ENCODE measurements at places on chromosomes 2 and 18. TPM values are rescaled to one million over a fixed set of nuclear protein-coding genes. Genes with fewer than 3 reads are reported as not detected.
A peak's percentile ranks its signal among the peaks of the same experiment; 100 is the strongest.

DNA sequence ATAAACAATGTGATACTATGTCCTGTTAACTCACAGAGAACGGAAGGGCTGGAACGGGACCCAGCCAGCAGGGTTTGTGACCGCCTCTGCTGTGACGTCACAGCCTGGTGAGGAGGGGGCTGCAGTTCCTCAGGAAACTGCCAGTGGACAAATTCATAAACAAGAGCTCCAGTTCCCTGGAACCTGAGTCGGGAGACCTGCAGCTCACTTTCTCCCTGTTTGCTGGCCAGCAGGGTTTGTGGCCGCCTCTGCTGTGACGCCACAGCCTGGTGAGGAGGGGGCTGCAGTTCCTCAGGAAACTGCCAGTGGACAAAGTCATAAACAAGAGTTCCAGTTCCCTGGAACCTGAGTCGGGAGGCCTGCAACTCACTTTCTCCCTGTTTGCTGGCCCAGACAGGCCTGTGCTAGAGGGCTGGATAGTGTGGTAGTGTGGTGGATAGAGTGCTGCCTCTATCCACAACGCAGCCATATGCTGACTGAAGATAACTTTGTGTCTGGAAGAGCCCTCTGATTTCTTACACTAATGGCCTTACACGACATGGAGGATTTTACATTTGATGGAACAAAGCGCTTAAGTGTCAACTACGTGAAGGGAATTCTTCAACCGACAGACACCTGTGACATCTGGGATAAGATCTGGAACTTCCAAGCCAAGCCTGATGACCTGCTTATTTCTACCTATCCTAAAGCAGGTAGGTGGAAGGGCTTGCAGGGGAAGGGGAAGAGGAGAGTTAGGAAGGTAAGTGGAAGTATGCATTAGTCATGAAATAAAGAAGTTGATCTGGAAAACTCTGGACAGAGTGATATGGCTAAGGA lies at the start of gene SULT1C4:
Gene SULT1C4, plus strand, starts transcription at position 140 of the 816 bp plus-strand sequence. Its CDS starts 384 bp downstream, at position 524.
- peak; percentile 83 for DNase-seq

DNA sequence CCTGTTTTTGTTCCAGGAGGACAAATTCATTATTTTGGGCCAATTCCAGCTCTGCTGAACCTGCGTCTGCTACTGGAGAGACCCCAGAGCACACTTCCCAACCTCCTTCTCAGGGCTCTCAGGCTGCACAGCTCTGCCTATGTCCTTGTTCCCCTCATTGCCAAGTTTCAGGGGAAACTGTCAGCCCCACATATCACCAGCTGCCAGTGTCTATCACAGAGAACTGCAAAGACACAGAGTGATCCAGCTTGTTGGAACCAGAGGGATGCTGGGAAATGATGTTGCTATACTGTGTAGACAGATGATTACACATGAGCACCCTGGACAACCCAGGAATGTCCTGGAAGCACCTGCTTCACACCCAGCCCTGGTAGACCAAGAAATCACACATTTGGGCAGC lies 67.4 kb upstream of the TMEM247 start:
- no peak for DNase-seq

GRCh38 chr2:29017716-29018435 lies 36.8 kb downstream of the TOGARAM2 start:
- no peak for DNase-seq

DNA sequence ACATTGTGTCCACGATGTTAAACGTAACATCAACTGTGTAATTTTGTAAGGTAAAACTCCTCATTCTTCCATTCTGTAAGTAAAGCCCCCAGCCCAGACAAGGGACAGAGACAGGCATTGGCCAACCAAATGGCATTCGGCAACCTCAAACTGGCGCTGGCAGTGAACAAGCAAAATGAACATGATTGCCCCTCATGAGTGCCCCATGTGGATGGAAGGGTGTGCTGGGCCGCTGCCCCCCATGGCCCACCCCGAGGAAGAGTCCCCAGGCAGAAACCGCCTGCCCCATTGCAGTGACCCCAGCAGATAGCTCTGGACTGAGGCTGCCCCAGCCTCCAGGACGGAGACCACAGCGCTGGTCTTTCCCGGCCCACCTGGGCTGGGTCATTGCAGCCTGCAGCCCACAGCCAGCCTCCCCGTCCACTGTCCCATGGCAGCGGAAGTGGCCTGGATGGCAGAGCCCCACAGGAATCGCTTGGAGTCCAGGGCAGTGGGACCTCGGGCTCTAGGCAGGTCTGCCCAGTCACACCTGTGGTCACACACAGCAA lies 220.2 kb downstream of the HDAC4 start:
- DNase-seq = no peak

- DNase-seq = no peak
These were observed 155.0 kb downstream of the ZBTB7C start for GRCh38 chr18:48254077-48254602.

DNA sequence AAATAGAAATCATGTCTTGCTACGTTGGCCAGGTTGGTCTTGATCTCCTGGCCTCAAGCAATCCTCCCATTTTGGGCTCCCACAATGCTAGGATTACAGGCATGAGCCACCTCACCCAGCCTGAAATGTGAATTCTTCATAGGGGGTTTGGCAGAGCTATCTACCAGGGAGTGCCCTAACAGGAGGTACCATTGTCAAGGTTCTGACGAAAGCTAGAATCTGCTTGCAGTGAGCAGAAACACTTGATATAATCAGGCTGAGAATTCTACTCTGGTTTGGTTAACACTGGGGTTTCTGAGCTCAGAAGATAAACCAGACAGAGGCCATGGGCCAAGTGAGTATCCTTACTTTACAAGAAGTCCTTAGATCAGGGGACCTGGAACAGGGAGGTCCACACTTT lies 7.2 kb upstream of the LAMA3 start:
- DNase-seq = no peak

The PLEKHM3 gene
- total RNA-seq = 27.0 TPM
